K562 (cell line): ENCODE measurements at places on chromosomes 7 and 10. TPM values are rescaled to one million over a fixed set of nuclear protein-coding genes. Genes with fewer than 3 reads are reported as not detected.

The CLEC2L gene
- total RNA-seq: 5.4 and 5.5 TPM in 2 replicates

The NPFFR1 gene
- total RNA-seq: not detected in 2 replicates

The PTF1A gene
- not detected in 2 replicates for total RNA-seq

The LBX1 gene
- total RNA-seq: not detected in 2 replicates

The TBC1D12 gene
- total RNA-seq: 5.2 and 5.7 TPM in 2 replicates

The HOXA3 gene
- total RNA-seq: 0.04 and 0.18 TPM in 2 replicates

The OR2A1 gene
- total RNA-seq: not detected in 2 replicates

The FEZF1 gene
- total RNA-seq: not detected in 2 replicates

The HOGA1 gene
- total RNA-seq: not detected in 2 replicates

The FGL2 gene
- total RNA-seq: 0.11 TPM in 1 of 2 replicates, not detected in the other

The CDHR1 gene
- total RNA-seq: 0.20 and 0.56 TPM in 2 replicates

GRCh38 chr10:60123172-60123571 lies 216.8 kb upstream of the CCDC6 start:
- no peak for DNase-seq

DNA sequence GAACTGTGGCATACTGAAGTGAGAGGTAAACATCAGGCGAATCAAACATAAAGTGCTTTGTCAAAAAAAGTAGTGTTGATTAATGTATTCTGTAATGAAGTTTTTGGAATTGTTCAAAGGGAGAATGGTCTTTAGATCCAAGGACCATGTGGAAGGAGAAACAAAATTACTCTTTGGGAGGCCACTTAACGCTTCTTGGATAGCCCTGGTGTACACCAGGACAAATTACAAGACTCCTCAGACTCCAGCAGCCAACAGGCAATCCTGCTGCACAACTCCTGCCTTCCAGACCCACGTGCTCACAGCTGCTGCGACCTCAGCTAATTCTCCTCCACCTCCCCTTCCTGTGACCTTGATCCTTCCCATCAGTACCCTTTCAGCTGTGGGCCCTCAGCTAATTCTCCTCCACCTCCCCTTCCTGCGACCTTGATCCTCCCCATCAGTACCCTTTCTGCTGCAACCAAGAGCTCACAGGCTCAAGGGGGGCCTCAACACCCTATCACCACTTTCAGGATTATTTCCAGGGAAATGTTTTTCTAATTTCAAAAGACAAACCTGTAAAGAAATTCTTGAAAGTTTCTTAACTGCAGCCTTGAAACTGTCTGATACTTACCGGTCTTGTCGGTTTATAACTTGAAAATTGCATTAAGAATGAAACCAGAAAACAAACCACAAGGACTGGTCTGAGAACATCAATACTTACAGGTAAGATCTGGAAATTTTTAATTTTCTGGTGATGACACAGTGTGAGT lies 29.7 kb upstream of the DDC start:
- no peak for DNase-seq

- DNase-seq: no peak
Observed at GRCh38 chr10:11789956-11790355, 33.2 kb upstream of the PROSER2 start.

GRCh38 chr7:88689821-88690220 lies 69.7 kb upstream of the ZNF804B start:
- DNase-seq: peak; percentile 47

- DNase-seq: no peak
Observed at GRCh38 chr7:77727527-77727926, 31.3 kb downstream of the RSBN1L start.

DNA sequence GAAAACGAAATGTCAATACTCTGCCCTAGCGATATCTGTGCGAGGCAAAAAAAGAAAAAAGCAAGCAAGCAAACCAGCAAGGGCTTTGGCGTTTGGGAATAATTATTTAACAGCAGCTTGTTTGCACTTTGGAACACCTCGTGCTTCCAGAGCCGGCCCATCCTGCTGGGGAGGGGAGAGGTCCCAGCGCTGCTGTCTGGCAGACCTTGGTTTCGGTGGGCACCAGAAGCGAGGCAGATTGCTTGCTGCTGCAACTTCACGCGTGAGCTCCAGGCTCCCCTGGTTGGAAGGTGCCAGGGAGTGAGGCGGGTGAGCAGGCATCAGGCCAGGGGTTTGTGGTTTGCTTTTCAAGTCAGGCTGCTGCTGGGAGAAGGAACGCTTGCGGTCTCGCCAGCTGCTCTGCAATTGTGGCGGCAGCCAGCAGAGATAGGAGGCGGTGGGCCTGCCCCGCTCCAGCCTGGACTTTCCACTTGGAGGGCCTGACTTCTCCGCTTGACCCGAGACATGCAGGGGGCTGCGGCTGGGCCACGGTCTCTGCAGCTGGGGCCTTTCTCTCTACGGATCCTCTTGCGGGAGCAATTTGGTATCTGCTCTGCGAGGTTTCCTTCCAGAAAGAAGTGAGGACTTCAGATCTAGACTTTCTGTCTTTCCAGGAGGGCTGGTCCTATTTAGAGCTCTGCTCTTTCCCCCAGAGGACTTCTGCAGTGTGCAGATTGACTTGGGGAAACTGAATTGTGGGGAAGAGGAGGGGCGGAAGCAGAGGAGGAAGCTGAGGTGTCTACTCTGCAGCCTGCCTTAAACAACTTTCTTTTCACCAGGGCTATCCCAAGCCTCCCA lies 131.4 kb downstream of the PRPF18 start:
- no peak for DNase-seq

- DNase-seq: no peak
Observed at GRCh38 chr10:116253716-116254115, 19.3 kb downstream of the GFRA1 start.

DNA sequence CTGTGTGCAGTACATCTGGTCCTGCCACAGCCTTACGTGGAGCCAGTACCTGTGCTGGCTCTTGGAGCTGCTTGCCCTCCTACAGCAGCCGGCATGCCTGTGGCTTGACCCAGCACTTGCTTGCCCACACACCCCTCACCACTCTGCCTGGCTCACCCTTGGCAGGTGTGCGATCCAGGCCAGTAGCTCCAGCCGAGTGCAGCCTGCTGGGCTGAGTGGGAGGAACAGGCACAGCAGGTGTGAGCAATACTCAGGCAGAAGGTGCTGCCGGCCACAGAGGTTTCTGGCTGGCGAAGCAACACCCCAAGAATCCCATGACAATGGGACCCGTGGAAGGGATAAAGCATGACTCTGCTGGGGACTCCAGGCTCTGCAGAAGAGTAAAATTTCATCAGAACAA lies 173.5 kb upstream of the ADCY1 start:
- no peak for DNase-seq

DNA sequence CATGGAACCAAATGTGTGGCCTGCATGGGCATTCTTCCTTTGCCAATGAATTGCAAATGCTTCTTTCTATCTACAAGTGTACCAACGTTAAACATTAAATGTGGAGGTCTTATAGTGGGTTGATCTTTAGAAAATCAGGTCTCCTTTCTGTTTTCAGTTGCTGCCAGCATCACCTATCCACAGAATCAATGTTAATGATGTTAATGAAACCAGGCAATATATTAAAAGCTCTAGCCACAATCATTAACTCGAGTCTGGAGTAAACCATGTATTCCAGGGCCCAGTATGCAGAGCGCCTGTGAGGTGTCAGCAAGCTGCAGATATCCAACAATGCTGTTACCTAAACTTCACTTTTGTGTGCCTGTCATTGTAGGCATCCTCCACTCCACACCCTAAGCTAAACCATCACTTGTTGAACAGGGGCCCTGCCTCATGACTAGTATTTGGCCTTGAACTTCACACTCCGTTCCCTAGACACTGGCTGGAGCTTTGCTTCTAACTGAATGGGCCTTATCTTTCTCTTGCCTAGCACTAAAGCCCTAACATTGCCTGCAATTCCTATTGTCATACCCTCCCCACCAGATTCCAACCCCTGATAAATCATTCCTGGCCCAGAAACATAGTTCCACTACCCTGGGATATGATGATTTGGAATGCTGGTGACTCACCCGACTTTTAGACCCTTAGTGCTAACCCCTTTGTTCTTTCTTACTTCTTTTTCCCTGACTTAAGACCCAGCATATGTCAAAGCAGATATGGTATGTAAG lies 24.3 kb upstream of the ITGB8 start:
- DNase-seq: no peak

DNA sequence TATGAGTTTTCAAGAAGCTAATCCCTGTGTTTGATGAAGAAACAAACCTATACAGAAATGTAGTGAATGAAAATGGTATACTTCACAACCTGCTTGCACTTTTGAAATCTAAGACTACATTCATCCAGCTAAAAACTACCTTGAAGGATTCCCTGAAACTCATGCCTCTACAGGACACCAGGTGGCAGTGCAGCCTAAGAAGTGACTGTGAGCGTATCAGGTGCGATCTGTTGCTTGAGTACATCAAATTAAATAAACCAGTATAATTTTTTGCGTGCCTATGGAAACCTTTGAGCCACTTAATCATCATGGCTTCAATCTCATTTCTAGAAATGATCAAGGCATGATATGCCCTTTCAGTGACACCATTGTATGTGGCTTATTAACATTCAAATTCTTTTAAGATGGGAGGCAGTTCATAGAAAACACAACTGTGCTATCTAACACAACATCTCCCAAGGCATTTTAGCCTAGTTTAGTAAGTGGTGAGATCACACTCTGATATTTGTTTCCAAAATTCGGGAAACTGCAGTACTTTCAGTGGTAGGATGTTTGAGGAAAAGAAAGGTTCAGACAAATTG lies 57.4 kb downstream of the PPP1R17 start:
- DNase-seq: peak; percentile 44

GRCh38 chr7:105578496-105578895 lies 2.8 kb downstream of the EFCAB10 start:
- DNase-seq: no peak

- DNase-seq: peak; percentile 29
Observed at GRCh38 chr7:43674559-43675436, 54.5 kb downstream of the COA1 start.

DNA sequence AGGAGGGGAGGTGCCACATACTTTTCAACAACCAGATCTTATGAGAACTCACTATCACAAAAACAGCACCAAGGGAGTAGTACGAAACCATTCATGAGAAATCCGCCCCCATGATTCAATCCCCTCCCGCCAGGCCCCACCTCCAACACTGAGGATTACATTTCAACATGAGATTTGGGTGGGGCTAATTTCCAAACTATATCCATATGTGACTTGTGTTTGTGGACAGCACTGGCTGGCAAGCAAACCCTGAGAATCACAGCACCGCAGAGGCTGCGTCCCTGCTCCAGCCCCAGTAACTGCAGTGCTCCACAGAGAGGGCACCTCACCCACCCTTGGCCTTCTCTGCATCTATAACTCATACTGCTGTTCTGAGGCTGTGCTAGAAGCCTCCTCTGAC lies 211.2 kb upstream of the PODXL start:
- no peak for DNase-seq

GRCh38 chr10:93095225-93095624 lies 21.5 kb downstream of the CYP26A1 start:
- DNase-seq: no peak

DNA sequence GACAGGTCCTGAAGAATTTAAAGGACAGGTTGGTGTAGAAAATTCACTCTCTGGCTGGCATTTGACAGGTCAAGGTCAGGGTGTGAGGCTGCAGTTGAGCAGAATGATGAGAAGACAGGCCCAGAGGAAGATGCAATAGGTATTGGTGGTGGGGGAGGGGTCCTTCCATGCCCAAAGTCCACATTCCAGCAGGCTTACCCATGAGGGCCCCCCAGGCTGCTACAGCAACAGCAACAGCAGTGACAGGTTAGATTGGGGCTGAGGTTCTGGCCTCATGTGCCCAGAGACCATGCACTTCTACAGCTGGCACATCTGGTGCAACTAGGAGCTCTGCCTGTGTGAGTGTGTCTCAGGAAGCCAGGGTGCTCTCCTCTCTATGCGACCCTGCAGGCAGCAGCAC lies 223.5 kb upstream of the GHITM start:
- no peak for DNase-seq

DNA sequence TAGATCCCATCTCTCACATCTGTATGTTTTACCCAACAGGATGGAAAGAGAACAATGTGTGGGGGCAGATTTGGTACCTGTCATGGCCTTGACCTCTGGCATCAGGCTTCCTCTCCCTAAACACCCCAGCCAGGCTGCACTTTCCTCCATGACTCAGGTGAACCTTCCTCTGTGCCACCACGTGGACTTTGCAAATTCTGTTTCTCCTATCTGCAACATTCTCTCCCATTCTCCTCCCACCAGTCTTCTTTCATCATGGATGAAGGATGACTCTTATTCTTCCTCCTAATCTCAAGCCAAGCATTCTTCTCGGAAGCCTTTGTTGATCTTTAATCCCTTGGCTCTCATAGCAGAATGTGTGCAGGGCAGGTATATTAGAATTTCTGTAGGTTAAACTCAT lies 355.4 kb downstream of the KCNMA1 start:
- DNase-seq: no peak

- no peak for DNase-seq
Observed at GRCh38 chr10:17206210-17206709, 4.8 kb upstream of the TRDMT1 start.

DNA sequence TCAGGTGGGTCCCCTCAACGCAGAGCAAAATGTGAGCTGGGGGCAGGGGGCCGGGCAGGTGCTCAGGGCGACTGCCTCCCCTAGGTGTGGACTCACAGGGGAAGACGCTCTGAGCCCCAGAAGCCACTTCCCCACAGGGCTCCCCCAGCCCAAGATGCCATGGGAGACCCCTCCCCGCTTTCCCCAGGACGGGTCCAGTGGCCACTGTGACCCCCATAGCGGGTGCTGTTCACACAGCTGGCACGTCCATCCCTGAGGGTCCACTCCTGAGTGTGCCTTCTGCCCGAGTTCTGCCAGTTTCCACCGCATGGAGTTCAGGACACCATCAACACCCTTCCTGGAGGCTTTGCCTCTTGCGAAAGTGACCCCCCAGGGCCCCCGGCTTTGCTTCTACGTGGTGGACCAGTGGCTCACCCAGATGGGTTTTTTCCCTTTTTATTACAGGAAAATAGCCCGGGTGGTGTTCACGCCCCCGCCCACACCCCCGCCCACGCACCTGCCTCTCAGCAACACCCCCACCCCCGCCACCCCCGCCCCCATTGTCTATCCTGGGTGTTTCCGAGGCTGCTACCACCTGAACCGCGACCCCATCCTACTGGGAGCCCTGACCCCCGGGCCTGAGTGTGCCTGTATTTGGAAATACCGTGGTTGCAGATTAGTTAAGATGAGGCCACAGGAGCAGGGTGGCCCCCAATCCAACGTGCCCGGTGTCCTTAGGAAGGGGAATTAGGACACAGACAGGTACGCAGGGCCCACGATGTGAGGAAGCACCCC lies 32.0 kb downstream of the ADAP1 start:
- DNase-seq: no peak

- DNase-seq: no peak
Observed at GRCh38 chr10:120658943-120659885, 191.9 kb upstream of the WDR11 start.

DNA sequence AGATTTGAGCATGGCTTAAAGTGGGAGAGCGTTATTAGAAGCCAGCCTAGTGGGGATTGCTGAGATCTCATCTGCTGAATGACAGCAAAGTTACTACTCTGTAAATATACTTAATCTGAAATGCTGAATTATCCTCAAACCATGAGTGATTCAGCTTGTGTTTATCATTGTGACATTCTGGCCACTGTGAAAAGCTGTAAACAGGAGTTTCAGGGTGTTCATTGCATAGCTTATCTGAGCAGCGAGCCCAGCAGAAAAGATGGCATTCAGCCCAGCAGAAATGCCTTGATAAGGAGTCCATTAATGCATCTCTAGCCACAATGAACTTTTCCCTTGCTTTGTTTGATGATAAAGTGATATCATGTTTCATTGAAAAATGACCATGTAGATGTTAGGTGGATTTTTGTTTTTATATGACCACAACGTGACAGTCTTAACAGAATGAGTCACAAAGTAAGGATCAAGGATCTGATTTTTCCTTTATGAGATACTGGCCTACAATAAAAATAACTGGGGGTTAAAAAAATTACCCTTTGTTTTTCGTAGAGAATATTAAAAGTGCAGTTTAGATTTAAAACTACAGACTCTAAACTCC lies 7.8 kb downstream of the TES start:
- peak; percentile 39 for DNase-seq

- DNase-seq: no peak
Observed at GRCh38 chr10:3720228-3721019, 64.6 kb downstream of the KLF6 start.
